NCI-H2171 treated with DMSO at 0.1 percent for 48 hours (cell line): ENCODE measurements at places on chromosomes 1 and 21.

DNA sequence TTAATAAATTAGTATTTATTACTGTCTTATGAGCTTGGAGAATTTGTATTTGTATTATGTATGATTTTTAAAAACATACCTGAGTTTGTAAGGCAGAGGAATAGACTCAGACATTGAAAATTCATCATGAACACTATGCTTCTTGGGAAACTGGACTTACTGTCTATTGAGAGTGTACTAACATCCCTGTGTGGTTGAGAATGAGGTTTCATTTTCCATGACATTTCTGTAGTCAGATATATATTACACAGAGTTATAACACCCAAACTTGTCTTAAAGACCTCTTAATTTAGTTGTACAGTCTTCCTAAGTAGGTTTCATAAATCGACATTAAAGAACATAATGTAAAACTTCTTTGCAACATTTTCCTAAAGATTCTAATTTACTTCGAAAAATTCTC lies 30.0 kb downstream of the PPP2R5A start:
- DNase-seq = no peak

GRCh38 chr1:201091256-201091655 lies 21.0 kb downstream of the CACNA1S start:
- no peak for DNase-seq

DNA sequence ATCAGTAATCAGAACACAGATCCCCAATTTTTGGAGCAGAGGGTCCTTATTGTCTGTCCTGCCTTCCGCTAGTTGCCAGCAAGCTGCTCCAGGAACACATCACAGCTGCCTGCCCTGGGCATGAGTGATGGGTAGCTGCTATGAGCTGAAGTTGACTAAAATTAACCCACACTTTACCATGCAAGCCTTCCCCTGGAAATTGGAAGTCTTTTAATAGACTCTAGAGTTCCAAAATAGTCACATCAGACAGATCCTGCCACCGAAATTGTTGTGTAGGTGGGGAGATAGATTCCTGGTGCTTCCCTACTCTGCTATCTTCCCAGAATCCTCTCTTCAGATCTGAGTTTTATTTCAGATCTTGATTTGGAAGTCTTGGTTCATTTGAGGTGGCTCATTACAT lies 63.1 kb upstream of the GCLM start:
- DNase-seq = no peak

GRCh38 chr1:193479187-193479586 lies 292.8 kb upstream of the B3GALT2 start:
- DNase-seq = no peak

DNA sequence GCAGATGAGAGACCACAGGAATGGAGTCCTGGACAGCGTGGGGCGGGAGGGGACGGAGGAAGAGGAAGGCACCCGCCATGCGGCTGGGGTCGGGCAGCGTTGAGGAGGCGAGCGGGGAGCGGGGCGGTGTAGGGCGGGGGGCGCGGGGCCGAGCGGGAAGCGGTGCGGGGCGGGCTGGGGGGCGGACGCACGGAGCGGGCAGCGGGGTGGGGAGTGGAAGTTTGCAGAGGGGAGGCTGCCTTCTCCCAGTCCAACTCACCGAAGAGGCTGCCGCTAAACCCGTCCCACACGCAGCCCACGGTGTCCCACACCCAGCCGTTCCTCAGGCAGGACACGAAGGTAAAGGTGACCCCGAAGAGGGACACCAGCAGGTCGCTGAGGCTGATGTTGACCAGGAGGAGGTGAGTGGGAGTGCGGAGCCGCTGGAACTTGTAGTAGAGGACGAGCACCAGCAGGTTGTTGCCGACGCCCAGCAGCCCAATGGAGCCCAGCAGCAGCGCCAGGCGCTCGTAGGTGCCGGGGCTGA lies 483 bp downstream of the CHML start:
- peak; percentile 63 for DNase-seq

DNA sequence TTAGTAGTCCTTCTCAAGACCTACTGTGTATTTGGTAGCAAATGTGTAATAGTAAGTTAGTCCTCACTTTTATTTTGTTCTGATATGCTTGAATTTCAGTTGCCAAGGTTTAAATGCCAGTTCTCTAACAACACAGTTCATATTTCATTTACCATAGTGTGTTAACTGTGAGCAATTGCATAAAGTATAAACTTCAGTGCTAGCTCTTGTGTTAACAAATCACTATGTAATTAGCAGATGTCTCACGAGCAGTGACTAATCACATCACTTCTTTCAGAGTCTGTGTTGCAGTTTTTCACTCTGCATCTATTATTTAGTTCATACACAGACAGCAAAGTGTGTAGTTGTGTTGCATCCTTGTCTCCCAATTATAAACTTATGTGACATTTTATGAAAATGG lies 47.8 kb downstream of the ZMYM4 start:
- no peak for DNase-seq
